ENCODE measurements at places on chromosomes 13 and 19.

DNA sequence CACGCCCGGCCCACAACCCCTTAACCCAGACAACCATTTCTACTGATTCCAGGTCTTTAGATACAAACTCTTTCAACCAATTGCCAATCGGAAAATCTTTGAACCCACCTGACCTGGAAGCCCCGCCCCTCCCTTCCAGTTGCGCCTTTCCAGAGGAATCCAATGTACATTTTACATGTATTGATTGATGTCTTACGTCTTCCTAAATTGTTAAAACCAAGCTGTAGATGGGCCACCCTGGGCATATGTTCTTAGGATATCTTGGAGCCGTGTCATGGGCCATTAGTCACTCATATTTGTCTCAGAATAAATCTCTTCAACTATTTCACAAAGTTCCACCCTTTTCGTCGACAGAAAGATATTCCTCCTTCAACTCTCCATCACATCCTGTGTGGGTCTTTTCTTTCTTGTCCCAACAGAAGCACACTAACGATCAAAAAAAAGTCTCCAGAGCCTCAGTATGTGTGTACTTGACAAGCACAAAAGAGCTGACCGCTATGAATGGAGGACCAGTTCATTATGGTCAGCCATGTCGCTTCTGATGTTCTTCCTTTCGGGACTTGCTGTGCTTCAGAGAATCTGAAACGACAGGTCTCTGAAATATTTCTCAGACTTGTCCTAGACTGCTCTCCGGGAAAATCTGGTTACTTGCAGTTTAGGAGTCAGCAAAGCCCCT lies 601 bp upstream of the ZNF749 start:
- DNase-seq: no peak

- DNase-seq: no peak
Observed at GRCh38 chr19:34256835-34257558, 2.6 kb downstream of the GARRE1 start.

- no peak for DNase-seq
Observed at GRCh38 chr13:96629331-96629730, 364.9 kb downstream of the OXGR1 start.

DNA sequence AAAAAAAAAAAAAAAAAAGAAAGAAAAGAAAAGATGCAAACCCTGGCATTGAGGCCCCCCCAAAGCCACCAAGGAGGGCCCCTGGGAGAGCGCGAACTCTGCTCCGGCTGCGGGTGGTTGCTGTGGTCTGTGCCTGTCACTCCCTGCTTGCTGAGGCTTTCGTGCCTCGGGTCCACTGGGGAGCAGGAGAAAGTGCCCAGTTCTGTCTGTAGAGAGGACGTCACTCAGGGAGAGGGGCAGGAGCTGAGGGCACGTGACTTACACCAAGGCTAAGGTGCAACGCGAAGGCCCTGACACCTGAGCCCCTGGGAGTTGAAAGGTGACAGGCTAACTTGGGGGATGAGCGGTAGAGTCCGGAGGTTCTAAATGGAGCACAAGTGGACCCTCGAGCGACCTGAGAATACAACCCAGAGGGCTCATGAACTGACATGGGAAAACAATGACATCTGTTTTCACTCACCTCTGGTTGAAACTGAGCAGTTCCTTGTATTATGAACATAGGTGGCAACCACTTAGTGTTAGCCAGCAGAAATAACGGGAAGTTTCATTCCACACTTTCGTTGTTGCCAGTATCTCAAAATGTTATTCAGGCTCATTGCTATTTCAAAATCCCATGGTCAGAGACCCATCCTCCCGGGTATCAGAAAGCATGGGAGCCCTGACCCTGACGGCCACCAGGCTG lies 69.2 kb upstream of the TM9SF2 start:
- no peak for DNase-seq

GRCh38 chr13:32430018-32430747 lies 2.3 kb upstream of the N4BP2L1 start:
- DNase-seq: no peak

GRCh38 chr19:48332662-48333466 lies 7.5 kb downstream of the EMP3 start:
- peak; percentile 82 for DNase-seq

- DNase-seq: no peak
Observed at GRCh38 chr13:68440874-68441273, 1210.7 kb upstream of the PCDH9 start.

Measured in HEK293T (cell line).